NCI-H1694 treated with DMSO at 0.1 percent for 48 hours (cell line): ENCODE measurements at places on chromosomes 2 and 18.

GRCh38 chr2:105873721-105874120 lies 129.0 kb downstream of the NCK2 start:
- no peak for DNase-seq

- DNase-seq, result no peak
Observed at GRCh38 chr2:228507870-228508269, 326.4 kb upstream of the SPHKAP start.

GRCh38 chr18:74273394-74273793 lies 18.4 kb downstream of the CYB5A start:
- DNase-seq, result no peak

DNA sequence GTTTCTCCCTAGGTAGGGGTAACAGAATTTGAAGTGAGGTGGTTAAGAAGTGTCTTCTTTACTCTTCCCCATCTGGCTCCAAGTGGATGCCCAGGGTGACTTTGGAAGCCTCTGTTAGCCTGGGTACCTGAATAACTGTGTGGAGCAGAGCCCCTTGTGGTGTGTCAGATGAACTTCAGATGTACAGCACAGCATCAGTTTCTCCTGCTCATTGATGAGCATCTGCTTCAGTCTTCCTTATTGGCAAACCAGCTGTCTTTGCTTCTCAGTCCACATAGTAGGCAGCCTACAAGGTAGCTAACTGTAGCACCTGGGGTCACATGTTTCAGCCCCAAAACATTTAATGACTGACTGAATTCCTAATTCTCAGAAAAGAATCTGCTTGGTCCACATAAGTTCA lies 56.2 kb upstream of the ATP8B1 start:
- DNase-seq, result peak; percentile 20

GRCh38 chr18:32937066-32937465 lies 164.2 kb upstream of the KLHL14 start:
- no peak for DNase-seq

GRCh38 chr2:151916632-151917031 lies 88.4 kb upstream of the ARL5A start:
- no peak for DNase-seq

DNA sequence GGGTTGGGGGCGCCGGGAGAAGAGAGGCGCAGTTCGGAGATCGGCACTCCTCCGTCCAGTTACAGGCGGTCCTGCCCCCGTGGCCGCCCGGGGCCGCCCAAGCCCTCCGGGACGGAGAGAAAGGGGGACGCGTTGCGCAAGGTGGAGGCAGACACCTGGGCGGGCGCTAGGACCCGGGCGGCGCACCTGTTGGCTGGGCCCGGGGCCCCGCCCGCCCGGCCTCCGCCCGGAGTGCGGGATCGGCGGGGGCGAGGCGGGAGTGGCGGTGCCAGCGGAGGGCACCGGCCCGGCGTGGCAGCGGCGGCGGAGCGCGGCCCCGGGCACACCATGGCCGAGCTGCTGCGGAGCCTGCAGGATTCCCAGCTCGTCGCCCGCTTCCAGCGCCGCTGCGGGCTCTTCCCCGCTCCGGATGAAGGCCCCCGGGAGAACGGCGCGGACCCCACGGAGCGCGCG lies at the start of gene SGPP2:
Gene SGPP2, plus strand, starts transcription at position 268 of the 453 bp plus-strand sequence. Its CDS starts 60 bp downstream, at position 328.
- no peak for DNase-seq

DNA sequence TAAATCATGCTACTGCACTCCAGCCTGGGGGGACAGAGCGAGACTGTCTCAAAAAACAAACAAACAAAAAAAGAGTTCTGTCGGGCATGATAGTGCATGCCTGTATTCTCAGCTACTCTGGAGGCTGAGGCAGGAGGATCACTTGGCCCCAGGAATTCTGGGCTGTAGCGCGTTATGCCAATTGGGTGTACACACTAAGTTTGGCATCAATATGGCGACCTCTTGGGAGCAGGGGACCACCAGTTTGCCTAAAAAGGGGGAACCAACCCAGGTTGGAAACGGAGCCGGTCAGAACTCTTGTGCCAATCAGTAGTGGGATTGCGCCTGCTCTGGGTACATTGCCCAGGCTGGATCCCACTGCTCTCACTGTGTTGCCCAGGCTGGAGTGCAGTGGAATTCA lies 49.7 kb downstream of the SDC1 start:
- no peak for DNase-seq

- no peak for DNase-seq
Observed at GRCh38 chr2:76210551-76210950, 499.8 kb upstream of the GCFC2 start.

DNA sequence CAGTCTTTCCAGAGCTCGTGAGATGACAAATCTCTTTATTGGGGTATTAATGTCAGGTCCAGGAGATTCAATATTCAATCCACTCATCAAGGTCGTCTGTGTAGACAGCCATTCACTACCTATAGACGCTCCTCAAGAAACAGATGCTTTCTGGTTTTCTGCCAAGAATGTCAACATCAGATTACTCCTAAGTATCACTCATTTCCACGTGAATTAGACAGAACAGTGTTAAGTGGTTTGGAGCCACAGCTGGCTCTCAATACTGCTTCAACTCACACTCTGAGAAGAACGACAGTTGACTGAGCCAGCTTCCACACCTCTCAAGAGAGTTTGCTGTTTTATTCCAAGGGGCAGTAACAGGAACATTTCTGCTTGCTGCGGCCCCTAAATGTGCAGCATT lies 113.5 kb upstream of the NEDD4L start:
- no peak for DNase-seq

DNA sequence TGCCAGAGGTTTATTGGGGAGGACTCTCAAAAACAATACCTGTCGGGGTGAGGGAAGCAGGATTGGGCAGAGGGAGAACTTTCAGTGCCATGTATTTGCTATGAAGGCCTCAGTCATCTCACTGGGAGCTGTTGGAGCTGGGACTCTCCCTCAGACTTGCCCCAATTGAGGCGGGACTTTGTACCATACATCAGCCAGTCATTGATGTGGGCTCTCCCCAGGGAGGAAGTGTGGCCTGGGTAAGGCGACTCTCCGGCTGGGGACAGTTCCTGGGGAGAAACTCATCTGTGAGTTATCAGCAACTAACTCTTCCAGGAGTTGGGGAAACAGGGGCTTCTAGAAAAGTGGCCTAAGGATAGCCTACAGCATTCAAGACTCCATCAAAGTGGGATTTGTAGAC lies 66.5 kb downstream of the FTCDNL1 start:
- DNase-seq, result no peak
